ENCODE measurements at places on chromosomes 1 and 21. TPM values are rescaled to one million over a fixed set of nuclear protein-coding genes. Genes with fewer than 3 reads are reported as not detected.

The FMO4 gene
- 0.85 TPM for total RNA-seq

The PDZK1 gene
- total RNA-seq = 0.49 TPM

The ARMH1 gene
- total RNA-seq = 35.7 TPM

The AGT gene
- not detected for total RNA-seq

The C21orf58 gene
- total RNA-seq = 29.3 TPM

The CD5L gene
- total RNA-seq = not detected

The KCNA3 gene
- total RNA-seq = 115 TPM

The OR2L3 gene
- not detected for total RNA-seq

The RIMKLA gene
- total RNA-seq = 2.2 TPM

The IL24 gene
- total RNA-seq = 0.25 TPM

The NBPF3 gene
- 4.4 TPM for total RNA-seq

The SH3D21 gene
- 7.2 TPM for total RNA-seq

The CDC42BPA gene
- total RNA-seq = 2.5 TPM

The C4BPA gene
- total RNA-seq = not detected

Measured in T-helper 1 cell treated with Interleukin-12 subunit alpha and Interleukin-12 subunit beta and Interleukin-4 antibody, amounts not matched to agents 30 ng/mL and 1 ng/mL, for 36 hours (primary cell).